ENCODE measurements at places on chromosomes 7 and 10.

DNA sequence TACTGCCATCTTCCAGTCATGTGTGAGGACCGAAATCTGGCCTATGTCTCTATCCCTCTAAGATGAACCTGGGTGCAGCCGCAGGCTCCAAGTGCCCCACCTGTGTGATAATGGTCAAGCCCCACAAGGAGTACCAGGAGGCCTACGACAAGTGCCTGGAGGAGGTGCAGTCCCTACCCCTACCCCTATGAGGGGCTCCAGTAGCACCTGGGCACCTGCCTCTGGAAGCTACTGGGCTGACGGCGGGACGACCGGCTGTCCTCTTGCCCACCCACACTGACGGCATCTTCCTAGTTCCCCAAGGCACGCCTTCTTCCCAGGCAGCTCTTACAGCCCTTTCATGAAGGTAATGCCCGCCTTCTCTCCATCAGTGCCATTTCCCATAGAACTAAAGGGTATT is 47.4 kb downstream of the HOXA1 start:
- H3K27ac ChIP-seq: no peak overlapping the region
- H3K36me3 ChIP-seq: no peaks in the 10 kb centered on the region
- H3K4me1 ChIP-seq: no peaks in the 10 kb centered on the region
- DNase-seq: no peak
- no peaks in the 10 kb centered on the region for H3K27me3 ChIP-seq

GRCh38 chr10:84469470-84469869 is 141.1 kb downstream of the CCSER2 start:
- H3K4me3 ChIP-seq: no peak overlapping the region
- peaks cover 26% of the 10 kb centered on the region for H3K36me3 ChIP-seq
- DNase-seq: no peak
- H3K4me1 ChIP-seq: peaks cover 12% of the 10 kb centered on the region
- no peaks in the 10 kb centered on the region for H3K27me3 ChIP-seq

DNA sequence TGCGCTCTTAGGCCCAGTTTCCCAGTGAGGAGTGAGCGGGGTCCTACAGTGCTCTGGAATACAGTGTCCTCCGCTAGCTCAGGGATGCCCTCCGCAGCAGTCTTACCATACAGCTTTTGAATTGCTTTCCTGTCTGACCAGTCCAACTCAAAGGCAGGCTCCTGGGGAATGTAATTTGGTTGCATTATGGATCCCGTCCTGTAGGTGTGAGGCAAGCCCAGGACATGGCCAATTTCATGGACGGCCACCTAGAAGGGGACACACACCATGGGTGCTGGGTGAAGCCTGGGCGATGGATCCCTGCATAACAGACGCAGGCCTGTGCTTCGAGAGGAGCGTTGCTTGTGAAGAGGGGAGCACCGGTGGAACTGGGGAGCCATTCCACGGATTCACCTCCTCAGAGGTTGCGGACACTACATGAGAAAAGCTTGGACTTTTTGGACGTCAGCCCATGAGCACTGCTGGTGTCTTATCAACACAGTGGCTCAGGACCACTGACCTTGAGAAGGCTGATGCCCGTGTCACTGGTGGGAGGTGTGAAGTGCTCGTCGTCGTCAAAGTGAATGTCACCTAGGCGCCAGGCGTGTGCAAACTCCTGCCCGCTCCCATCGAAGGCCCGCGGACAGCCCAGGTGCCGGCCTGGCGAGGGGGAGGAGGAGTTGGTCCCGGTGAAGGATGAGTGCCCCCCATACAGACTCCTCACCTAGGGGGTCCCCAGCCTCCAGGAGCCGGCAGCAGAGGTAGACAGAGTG is 3.3 kb downstream of the MMP21 start:
- H3K27ac ChIP-seq: no peak overlapping the region
- H3K4me1 ChIP-seq: no peaks in the 10 kb centered on the region
- H3K4me3 ChIP-seq: no peak overlapping the region
- H3K27me3 ChIP-seq: no peaks in the 10 kb centered on the region
- no peak for DNase-seq

DNA sequence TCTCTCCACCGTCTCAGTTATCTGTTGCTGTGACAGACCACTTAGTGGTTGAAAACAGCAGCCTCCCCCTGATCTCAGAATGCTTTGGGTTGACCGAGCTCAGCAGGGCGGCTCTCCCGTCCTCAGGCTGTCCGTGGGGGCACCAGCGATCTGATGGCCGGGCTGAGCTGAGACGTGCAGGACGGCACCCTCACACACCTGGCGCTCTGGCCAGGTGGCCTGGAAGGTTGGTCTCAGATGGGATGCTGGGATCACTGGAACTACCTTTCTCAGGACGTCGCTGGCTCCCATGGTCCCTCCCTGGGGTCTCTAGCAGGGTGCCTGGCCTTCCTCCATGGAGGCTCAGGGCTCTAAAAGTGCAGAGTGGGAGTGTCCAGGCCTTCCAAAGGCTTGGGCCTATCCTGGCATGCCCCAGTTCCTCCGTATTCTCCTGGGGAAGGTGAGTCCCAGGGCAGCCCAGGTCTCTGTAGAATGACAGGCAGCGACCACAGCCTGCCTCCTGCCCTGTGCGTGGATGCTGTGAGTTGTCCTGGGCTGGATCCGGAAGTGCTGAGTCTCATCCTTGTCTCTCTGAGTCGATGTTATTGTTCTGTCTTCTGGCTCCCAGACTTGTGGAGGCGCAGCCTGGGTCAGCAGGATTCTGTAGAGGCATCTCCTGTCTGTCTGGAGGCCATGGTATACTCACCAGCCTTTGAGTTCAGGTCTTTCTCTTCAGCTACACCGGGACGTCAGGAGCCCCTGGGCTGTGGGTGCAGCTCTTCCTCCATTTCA is 12.2 kb upstream of the PWWP2B start:
- DNase-seq: no peak
- H3K4me1 ChIP-seq: peaks cover 13% of the 10 kb centered on the region
- no peaks in the 10 kb centered on the region for H3K36me3 ChIP-seq
- H3K27ac ChIP-seq: no peak overlapping the region
- no peaks in the 10 kb centered on the region for H3K27me3 ChIP-seq
- H3K4me3 ChIP-seq: no peak overlapping the region

- no peak overlapping the region for H3K4me3 ChIP-seq
- H3K4me1 ChIP-seq: peaks cover 12% of the 10 kb centered on the region
- no peaks in the 10 kb centered on the region for H3K27me3 ChIP-seq
- no peak overlapping the region for H3K27ac ChIP-seq
- no peak for DNase-seq
Observed at GRCh38 chr7:11698384-11698871, 133.6 kb downstream of the THSD7A start.

GRCh38 chr10:103794996-103795395 is 60.4 kb downstream of the SH3PXD2A start:
- H3K27me3 ChIP-seq: peaks cover 2% of the 10 kb centered on the region
- no peaks in the 10 kb centered on the region for H3K36me3 ChIP-seq
- DNase-seq: no peak
- no peak overlapping the region for H3K27ac ChIP-seq
- no peak overlapping the region for H3K4me3 ChIP-seq

DNA sequence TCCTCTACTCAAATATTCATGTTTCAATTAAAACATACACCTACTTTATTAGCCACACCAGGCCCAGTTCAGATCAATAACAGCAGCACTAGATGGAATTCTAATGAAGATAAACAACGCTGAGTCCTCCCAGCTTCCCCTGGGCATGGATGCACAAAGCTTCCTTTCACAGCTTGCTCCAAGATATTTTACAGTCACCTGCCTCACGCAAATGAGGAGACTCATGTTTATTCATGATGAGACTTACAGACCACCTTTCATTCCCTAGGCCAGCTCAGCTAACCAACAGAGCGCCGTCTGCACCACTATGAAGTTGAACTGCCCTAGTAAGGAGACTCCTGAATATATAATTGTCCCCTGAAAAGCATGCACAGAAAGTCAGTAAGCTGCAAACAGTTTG is 283.0 kb upstream of the AOAH start:
- H3K4me3 ChIP-seq: no peak overlapping the region
- no peak for DNase-seq
- H3K36me3 ChIP-seq: no peaks in the 10 kb centered on the region
- H3K4me1 ChIP-seq: peaks cover 2% of the 10 kb centered on the region

DNA sequence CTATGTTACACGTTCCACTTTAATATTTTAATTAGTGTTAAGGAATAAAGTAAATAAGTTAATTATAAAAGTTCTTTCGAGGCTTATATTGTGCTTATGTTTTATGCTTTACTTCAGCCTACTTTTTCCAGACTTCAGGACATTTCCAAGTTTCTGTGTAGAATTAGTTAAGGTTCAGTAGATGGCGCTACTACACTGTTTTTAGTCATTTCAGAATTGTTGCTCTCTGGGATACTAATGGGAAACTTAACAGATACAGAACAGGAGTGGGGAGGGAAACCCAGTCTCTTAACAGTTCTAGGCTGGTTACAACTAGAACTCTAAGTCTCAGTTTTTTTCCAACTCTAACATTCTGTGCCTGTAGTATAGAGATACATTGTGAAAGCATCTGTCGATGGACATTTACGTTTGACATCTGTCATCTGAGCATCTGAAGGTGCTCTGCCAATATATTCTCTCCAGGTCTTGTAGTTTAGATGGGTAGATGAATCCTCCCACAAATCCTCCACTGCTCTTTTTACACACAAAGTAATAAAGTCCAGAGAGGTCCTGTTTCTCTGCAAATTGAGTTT is 56.8 kb upstream of the FAM171A1 start:
- no peaks in the 10 kb centered on the region for H3K36me3 ChIP-seq
- DNase-seq: no peak
- H3K4me1 ChIP-seq: no peaks in the 10 kb centered on the region
- no peak overlapping the region for H3K4me3 ChIP-seq
- no peak overlapping the region for H3K27ac ChIP-seq

DNA sequence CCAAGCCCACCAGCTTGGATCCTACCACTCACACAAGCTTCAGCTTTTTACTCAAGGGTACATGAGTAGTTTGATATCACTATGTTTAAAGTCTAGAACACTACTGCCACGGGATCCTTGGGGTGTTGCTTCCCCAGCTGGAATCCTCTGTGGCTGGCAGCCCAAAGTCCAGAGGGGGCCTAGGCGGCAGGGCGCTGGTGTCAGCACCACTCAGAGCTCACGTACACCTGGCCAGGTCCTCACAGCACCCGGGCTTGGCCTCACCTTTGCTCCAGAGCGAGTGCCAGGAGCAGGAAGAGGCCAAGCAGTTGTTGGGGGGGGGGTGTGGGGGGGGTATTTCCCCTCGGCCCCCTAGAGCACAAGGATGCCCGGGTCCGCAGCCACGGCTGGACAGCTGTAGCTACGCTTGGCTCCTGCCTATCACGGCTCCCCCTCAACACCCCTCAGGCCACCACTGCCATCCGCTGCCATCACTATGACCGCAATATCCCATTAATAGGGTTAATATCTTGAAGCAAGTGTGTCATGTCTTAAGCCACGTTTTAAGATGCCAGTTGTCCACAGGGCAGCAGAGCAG is 17.0 kb downstream of the ZDHHC6 start:
- no peak for DNase-seq
- no peak overlapping the region for H3K4me3 ChIP-seq
- no peak overlapping the region for H3K27ac ChIP-seq
- H3K36me3 ChIP-seq: peaks cover 30% of the 10 kb centered on the region
- H3K27me3 ChIP-seq: no peaks in the 10 kb centered on the region

DNA sequence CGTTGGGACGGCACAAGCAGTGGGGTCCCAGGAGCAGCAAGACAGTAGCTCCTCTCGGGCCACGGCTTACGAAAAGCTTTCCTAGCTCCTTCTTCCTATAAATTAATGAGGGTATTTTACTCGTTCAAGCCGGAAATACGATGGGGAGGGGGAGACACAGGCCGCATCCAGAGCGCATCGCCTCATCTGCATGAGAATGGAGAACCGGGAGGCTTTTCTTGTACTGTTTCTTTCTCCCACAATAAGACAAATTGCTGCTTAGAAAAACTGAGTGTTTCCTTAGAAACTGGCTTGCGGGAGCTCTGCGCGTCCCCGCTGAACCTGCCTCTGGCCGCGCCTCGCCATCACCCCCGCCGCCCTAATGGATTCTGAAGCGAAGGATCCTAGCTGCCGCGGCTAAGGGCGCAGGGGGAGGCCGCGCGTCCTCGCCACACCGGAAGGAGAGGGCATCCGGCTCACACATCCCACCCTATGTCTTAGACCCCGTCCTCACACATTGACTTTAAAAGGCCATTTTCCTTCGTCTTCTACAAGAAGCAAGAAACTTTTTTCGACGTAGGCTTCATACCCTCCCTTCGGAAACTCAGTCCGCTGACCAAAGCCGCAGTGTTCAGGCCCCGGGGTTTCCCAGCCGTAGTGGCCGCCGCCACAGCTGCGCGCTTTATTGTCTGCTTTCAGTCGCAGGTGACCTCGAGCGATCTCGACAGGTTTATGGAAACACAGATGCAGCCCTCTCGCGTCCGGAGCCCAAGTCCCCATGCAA is 8.8 kb downstream of the NXPH1 start:
- peak; percentile 83 for DNase-seq
- H3K27ac ChIP-seq: no peak overlapping the region
- H3K4me3 ChIP-seq: peak overlapping the region; percentile 64
- H3K4me1 ChIP-seq: peaks cover 16% of the 10 kb centered on the region

DNA sequence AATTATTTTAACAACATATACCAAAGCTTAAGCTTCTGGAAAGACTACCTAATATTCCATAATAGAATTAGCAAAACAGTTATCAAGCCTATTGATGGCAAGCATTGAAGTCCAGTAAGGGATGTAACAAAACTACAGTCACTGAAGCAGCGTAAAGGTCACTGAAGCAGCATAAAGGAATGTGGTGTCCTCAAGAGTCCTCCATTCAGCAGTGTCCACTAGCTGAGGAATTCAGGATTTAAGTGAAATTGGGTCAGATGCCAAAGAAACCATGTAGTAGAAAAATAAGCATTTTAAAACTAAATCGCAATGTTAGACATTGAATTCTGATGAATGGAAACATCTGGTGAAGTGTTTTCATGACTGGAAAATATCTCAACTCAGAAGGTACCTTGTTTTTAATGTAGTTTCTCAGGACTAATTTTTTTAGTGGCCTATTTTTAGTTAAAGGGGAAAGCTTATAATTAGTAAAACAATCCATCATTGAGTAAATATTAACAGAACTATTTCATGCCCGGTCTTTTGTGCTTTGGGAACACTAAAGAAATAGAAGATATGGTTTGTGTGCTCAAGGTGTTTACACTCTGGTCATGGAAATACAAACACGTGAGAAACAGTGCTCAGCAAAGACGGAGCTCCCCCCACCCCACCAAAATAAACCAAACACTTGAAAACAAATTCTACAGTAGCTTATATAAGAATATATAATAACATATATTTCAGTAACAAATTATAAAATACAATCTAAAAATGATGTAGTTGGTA is 121.4 kb downstream of the CDK14 start:
- peak overlapping the region; percentile 89 for H3K27ac ChIP-seq
- H3K27me3 ChIP-seq: no peaks in the 10 kb centered on the region
- peaks cover 85% of the 10 kb centered on the region for H3K4me1 ChIP-seq
- no peak for DNase-seq
- H3K4me3 ChIP-seq: peak overlapping the region; percentile 54
- peaks cover 2% of the 10 kb centered on the region for H3K36me3 ChIP-seq

- H3K36me3 ChIP-seq: no peaks in the 10 kb centered on the region
- H3K27me3 ChIP-seq: no peaks in the 10 kb centered on the region
- peaks cover 21% of the 10 kb centered on the region for H3K4me1 ChIP-seq
- no peak overlapping the region for H3K27ac ChIP-seq
- no peak for DNase-seq
Observed at GRCh38 chr10:104342941-104343411, 4.7 kb upstream of the ITPRIP start.

- no peak overlapping the region for H3K27ac ChIP-seq
- peaks cover 23% of the 10 kb centered on the region for H3K27me3 ChIP-seq
- H3K4me1 ChIP-seq: no peaks in the 10 kb centered on the region
- no peak for DNase-seq
Observed at GRCh38 chr7:1380231-1380815, 78.9 kb downstream of the MICALL2 start.

Data from osteocyte (in vitro differentiated cells).